ENCODE measurements at places on chromosomes 12 and 14.

- no peak for DNase-seq
Measured at GRCh38 chr12:132787877-132788276, 26.2 kb upstream of the ANKLE2 start.

DNA sequence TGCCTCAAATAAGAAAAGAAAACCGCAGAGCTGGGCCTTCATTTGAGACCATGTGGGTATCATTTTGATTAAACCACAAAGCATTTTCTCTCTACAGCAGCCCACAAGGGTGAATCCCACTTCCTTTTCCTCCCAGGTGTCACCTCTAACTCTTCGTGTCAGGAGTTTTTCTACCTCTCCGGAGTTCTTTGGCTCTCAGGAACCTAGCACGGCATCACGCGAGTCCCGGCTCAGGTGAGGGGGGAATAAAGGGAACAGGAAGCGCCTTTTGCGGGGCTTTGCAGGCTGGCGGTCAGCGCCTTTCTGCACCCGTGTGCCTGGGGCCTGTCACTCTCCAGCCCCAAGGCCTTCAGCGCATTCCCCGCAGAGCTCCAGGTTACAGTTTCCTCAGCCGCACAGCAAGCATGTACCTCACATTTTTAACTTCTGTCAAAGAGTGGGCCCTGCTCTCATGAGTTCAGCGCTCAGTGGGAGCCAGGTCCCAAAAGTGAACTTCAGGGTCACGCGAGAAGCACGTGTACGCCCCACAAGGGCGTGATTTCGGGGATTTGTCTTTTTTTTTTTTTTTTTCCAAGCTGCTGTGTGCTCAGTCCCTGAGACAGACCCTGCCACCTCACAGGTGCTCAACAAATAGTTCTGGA is 740 bp upstream of the PRPF40B start:
- peak; percentile 7 for DNase-seq

DNA sequence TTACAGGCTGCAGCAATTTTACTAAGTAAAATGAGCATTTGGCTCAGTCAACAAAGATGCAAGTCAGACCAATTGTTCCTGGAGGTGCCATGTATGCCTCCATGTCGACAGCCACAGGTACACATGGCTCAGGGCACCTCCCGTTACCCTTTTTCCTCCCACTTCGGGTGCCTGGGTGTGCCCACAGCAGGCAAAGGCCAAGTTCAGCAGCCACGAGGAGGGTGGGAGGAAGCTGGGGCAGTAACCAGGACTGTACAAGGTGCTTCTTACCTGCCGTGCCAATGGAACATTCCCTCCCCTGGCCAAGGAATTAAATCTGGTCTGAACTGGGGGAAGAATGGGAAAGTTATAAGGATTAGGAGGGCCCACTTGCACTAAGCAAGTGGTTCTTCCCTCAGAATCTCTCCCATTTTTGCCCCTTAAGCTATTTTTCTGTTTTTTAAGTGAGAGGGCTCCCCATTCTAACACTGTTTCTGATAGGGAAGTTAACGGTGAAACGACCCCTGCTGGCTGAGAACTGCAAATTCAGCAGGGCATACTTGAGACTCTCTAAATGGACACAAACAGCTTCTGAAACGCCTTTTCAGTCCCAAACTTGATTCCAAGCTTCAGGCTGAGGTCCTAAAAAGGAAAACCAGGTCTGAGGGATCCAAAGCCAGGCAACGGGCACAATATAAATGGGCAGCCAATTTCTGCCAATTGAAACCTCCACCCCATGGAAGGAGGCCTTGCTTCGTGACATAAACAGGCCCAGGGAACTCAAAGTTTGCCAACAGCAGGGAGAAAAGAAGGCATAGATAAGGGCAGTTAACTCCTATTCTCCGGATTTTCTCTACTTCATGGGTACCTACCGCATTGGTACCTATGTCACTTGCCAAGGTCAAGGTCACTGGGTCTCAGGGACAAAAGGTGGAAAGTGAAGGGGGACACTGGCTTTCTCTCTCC is 24.8 kb downstream of the CLECL1 start:
- peak; percentile 13 for DNase-seq

DNA sequence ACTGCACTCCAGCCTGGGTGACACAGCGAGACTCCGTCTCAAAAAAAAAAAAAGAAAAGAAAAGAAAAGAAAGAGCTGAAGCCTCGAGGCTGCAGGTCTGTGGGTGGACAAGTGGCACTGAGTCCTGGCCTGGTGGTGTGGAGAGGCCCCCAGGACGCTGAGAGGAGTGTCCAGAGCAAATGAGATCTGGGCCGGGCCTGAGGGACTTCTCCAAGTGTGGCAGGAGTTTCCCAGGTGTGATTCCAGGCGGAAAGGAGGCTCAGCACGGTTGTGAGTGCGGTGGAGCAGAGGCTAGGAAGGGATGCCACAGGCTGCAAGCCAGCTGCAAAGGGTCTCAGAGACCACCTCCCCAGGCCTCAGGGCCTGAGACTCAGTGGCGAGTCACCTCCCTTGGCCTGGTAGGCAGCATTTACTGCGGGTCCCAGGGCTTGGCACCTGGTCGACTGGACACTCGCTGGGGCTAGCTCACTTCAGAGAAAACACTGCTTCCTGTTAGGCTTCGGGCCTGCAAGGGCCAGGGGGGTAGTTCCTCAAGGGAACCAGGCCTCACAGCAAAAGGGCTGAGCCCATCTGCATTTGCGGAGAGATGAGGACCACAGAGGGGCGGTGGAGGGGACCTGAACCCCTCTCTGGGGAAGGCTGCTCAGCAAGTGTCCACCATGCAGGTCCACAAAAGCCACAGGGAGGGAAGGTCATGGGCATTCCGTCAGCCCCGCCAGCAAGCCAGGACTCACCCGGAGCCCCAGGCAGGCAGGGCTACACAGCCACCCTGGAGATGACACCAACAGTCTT is 11.7 kb downstream of the TTC7B start:
- no peak for DNase-seq

DNA sequence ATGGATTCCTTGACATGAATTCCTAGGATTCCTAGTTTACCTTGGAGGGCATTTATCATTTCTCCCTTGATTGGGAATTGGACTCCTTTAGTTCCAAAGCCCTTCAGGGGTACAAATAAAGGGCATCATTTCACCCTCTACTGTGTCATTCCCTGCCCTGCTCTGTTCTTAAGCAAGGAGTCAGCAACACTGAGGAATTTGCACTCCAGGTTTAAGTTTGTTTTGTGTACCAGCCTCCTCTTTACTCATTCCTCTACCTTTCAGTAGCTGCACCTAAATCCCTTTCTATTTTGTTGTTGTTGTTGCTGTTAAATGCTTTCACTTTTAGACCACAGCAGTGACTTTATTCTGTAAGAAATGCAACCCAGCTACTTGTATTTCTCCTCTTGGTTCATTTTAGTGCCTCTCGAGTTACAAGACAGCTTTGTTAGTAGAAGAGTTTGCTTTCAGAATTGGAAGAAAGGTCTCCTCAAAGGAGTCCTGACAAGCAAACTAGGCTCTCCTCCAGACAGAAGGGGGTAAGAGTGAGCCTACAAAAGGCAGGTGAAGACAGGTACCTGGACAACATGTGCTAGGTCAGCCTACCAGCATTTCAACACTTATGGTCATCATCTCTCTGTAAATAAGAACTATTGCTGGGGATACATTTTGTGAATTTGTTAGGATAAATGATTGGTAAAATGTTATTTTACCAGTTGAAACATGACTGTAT is 90.0 kb downstream of the RMST start:
- no peak for DNase-seq

- no peak for DNase-seq
Measured at GRCh38 chr12:41254004-41254914, 66.1 kb downstream of the PDZRN4 start.

DNA sequence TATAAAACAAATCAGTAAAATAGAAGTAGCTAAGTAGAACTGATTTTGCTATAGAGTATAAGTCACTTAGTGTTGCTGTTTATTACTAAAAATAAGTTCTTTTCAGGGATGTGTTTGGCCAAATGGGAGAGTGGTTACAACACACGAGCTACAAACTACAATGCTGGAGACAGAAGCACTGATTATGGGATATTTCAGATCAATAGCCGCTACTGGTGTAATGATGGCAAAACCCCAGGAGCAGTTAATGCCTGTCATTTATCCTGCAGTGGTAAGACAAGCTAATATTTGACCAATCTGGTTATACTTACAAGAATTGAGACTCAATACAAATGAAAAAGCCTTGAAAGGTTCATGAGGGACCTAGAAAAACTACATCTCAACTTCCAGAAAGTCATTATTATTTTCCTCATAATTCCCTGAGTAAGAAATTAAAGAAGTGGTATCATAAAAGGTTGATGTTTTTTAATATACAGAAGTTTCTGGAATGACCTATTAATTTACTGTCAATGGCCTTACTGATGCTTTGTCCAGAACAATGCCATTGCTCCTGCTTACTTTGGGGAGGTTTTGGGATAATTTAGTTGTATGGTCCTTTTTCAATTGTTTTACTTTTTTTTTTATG is 1.9 kb downstream of the LYZ start:
- DNase-seq: no peak

DNA sequence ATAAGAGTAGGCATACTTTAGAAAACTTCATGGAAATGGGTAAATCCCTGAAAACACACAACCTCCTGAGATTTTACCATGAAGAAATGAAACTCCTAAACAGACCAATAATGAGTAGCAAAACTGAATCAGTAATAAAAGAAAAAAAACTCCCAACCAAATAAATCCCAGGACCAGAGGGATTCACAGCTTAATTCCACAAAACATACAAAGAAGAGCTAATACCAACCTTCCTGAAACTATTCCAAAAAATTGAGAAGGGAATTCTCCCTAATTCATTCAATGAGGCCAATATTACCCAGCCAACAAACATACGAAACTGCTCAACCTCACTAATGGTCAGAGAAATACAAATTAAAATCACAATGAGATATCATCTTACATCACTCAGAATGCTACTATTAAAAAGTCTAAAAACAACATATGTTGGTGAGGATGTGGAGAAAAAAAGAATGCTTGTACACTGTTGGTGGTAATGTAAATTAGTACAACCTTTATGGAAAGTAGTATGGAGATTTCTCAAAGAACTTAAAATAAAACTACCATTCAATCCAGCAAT is 97.3 kb upstream of the ST8SIA1 start:
- no peak for DNase-seq

DNA sequence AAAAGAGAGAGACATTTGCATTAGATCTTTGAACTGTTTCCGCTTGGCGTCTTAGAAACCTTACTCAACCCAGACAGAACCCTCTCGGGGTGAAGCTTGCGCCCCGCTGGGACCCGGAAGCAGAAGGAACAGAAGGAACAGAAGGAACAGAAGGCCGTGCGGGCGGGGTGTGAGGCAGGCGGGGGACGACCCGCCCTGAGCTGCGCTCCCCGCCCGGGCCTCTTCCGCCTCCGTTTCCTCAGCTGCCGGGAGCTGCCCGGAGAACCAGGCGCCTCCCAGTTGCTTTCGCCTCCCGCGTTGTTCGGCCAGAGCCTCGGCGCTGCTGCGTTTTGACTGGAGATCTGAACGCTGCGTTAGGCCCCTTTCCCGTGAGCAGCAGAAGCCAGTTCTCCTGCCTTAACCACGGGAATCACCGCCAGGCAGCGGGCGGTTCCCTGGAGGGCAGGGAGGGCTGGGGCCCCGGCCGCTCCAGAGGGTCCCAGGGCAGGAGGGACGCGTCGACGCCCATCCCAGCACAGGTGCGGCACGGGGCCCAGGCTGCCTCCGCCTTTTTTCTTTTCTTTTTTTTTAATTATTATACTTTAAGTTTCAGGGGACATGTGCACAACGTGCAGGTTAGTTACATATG is 19.3 kb upstream of the MMP17 start:
- DNase-seq: no peak

- no peak for DNase-seq
Measured at GRCh38 chr12:32264961-32265360, 134.4 kb upstream of the FGD4 start.

GRCh38 chr12:76520348-76520747 is 39.2 kb downstream of the OSBPL8 start:
- no peak for DNase-seq

- DNase-seq: no peak
Measured at GRCh38 chr12:43884683-43885410, 49.0 kb downstream of the TMEM117 start.

- no peak for DNase-seq
Measured at GRCh38 chr12:42669553-42669952, 80.0 kb upstream of the PRICKLE1 start.

- no peak for DNase-seq
Measured at GRCh38 chr12:48572326-48572725, 2.5 kb upstream of the LALBA start.
